ENCODE measurements at places on chromosomes 5 and 9.

- DNase-seq: no peak
Measured at GRCh38 chr5:35820735-35821134, 36.0 kb upstream of the IL7R start.

- no peak for DNase-seq
Measured at GRCh38 chr9:94680020-94680419, 40.7 kb upstream of the FBP1 start.

GRCh38 chr9:130732136-130732535 lies 38.6 kb downstream of the EXOSC2 start:
- no peak for DNase-seq

DNA sequence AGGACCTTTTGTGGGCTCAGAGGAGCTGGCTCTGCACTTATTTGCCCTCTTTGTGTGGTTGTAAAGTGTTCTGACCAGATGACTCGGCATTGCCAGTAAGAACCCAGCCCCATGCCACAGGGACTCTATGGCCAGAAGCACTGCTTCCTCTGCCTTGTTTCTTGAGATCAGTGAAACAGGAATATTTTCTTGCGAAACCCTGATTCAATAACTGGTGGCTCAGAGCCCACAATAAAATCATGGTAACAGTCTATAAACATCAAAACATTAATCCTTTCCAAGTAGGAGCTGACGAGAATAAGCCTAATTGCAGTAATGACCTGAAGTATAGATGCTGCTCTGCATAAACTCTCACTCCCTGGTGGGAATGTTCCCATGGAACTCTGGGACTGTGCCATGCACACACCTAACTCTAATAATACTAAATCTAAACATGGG lies 344.3 kb downstream of the ZNF608 start:
- peak; percentile 22 for DNase-seq

DNA sequence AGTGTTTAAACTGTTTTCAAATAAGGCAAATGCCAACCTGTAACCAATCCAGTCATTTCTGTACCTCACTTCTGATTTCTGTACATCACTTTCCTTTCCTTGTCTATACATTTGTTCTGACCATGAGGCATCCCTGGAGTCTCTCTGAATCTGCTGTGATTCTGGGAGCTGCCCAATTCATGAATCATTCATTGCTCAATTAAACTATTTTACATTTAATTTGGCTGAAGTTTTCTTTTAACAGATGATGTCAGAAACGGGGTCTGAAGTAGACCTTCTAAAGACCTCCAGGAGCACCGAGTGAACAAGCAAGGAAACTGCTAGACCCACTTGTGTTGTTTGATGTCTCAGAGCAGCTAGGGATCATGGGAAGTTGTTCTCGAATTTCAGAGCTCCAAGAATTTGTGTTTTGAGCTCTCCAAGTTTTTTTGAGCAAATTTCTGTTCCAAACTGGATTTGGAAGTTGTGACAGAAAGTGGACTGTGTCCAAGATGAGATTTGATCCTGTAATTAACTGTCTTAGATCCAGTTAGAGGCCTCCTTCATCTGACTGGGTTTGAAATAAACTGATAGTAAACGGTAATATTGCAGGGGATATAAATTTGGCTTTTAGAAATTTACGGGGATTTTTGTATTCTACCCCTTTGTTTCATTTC lies 490.8 kb upstream of the ST8SIA4 start:
- DNase-seq: no peak

DNA sequence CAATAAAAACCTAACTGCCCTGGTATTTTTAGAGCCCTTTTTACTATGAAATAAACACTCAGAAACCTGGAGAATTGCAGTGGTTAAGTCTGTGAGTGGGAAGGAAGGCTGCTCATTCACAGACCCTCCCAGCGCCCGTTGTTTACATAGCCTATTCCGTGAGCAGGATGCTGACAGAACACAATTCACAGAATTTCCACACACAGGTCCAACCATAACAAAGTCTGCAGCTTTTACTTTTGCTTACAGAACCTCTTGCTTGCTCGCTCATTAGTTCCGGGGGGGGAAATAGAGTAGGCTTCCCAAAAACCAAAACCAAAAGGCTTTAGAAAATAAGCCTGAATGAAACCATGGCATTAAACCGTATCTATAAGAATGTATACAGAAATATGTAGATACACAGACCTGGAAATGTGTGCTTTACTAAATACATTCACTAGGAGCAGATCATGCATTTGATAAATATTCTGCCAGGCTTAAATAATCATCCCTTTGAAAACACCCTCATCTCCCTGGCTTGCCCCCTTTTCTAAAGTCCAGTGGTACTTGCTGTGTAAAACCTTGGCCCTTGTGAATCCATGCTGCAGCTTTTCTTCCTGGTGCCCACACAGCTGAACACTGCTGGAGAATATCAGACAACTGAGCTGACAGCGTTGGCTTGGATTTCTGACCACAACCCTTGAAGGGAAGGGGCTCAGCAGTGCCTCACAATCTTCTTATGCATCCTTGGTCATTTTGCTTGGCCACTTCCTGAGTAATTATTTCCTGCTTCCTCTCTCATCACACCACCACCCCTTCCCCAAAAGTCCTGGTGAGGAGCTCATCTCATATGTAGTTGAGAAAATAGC lies 128.0 kb downstream of the FANCC start:
- no peak for DNase-seq

- no peak for DNase-seq
Measured at GRCh38 chr5:2611659-2612058, 139.8 kb downstream of the IRX2 start.

DNA sequence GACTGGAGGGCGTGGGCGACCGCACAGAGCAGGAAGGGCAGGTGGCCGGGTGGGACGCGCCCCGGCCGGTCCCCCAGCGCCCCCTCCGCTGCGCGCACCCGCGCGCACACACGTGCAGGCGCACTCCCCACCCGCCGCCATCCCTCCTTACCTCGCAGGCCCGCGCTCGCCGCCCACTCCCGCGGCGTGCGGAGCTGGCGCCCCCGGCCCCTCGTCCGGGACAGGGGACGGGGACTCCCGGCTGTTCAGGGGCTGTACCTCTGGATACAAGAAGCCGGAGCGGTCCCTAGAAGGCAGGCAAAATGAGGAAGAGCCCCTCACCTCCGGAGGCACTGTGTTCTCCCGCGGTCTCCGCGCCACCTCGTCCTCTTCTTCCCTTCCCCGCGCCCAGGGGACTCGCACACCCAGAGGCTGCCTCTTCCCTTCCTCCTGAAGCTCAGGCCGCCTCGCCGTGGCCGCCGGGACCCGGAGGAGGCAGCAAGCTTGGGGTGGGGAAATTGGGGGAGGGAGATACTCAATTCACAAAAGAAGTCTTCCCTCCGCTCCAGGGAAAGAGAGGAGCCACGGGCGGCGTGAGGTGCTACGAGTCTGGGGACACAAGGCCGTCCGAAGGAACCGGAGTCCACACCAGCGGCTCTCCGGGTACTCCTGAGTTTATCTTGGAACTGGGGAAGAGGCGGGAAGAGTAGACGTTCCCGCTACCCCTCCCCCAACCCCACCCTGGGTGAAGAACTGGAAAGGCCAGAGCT lies 1.4 kb upstream of the GABRB2 start:
- DNase-seq: no peak

DNA sequence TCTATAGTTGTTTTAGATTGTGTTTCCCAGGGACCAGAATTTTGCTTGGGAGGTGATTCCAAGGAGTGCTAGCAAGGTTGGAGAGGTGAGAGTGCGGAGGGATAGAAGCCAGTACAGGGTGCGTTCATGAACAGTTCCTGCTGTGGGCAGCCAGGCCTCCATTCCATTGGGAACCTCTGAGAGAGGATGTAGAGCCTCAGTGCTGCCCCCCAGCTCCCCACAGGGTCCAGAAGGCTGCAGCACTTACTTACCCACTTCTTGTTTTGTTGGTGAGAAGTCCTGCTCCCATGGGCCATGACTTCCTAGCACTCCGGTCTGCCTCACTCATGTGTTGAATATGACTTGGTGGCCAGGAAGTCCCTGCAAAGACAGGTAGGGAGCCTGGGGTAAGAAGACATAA lies 128.2 kb upstream of the GAS1 start:
- no peak for DNase-seq

DNA sequence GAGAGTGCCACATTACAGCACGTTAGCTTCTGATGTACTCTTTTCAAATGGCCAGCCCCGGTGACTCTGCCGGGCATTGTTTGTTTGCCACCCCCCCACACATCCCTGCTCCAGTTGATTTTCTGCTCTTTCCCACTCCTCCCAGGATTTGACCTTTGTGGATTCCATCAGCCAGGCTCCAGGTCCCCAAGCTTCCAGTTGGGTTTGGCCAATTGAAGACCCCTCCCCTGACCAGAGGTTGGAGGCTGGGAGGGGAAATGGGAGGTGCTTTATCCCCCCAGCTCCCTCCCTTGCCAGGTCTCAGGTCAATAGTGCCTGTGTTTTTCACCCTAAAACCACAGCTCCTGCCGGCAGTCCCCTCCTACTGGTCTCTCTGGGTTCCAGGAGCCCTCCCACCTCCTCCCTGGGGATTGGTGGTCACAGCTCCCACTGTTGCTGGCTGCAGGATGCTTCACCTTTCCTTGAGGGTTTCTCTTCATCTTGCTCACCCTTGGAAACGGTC lies 34.9 kb downstream of the IRF1 start:
- DNase-seq: no peak

Data from GM04504 (cell line).